Hematopoietic multipotent progenitor cell treated with erythropoietin and hydrocortisone succinate and interleukin-3 and kit ligand, for 8 days (in vitro differentiated cells): ENCODE measurements at places on chromosomes 1 and 21.

GRCh38 chr1:9084906-9085305 is 15.5 kb upstream of the SLC2A5 start:
- no peak for DNase-seq

- DNase-seq, result no peak
Measured at GRCh38 chr1:15412843-15413242, 3.2 kb downstream of the EFHD2 start.

DNA sequence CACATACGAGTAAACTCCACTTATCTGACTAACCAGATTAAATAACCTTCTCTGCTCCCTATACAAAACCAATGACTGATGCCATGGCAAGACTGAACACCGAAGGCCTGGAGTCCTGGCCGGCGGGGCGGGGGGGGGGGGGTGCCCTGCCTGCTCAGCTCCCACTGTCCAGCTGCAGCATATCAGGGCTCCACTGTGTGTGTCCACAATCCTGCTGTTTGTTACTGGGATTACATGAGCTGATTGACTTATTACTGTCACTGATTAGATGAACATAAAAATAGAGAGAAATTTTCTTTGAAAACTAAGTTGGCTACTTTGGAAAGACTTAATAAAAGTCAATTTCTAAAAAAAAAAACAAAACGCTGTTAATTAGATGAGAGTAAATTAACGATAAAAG is 24.9 kb downstream of the TMEM63A start:
- no peak for DNase-seq

DNA sequence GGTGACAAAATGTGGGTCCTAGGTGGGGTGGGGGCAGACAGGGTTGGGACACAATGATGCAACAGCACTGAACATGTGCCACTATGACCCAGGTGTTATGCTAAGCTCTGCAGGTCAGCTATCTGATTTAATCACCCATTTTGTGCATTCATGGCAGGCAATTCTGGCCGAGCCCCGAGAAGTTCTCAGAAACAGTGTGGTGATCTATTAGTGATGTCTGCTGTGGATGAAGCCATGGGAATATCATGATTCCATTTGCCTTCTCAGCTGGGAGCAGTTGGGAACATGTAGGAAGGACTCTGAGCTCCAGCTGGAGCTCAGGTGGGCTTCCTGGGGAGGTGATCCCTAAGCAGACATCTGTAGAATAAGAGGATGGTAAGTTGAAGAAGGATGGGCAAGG is 194.0 kb upstream of the POU3F1 start:
- no peak for DNase-seq

GRCh38 chr1:103371234-103371633 is 154.3 kb upstream of the RNPC3 start:
- DNase-seq, result no peak

GRCh38 chr1:199774433-199775089 is 252.9 kb upstream of the NR5A2 start:
- DNase-seq, result no peak

DNA sequence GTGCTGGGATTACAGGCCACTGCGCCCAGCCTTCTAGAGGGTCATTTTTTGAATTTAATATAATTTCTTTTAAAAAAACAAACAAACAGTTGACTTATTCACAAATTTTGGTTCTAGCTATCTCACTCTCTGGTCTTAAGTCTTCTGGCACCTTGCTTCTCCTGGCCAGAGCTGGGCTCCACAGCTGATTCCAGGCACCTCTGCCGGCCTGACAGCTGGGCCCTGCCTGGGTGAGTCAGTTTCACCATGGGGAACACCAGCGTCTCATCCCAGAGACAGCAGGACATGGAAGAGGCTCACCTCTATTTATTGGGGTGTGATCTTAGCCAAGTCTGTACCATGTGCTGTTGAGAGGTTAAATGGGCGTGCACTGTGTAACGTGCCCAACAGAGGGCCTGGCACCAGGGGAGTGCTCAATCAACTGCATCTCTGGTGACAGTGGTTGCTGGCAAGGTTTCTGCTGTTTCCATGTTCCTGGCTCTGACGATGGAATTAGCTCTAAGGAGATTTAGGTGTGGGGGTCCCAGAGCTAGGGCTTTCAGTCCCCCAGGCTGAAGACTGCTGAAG is 956 bp downstream of the CPLANE2 start:
- DNase-seq, result peak; percentile 90
